ENCODE measurements at places on chromosomes 6 and 20.

DNA sequence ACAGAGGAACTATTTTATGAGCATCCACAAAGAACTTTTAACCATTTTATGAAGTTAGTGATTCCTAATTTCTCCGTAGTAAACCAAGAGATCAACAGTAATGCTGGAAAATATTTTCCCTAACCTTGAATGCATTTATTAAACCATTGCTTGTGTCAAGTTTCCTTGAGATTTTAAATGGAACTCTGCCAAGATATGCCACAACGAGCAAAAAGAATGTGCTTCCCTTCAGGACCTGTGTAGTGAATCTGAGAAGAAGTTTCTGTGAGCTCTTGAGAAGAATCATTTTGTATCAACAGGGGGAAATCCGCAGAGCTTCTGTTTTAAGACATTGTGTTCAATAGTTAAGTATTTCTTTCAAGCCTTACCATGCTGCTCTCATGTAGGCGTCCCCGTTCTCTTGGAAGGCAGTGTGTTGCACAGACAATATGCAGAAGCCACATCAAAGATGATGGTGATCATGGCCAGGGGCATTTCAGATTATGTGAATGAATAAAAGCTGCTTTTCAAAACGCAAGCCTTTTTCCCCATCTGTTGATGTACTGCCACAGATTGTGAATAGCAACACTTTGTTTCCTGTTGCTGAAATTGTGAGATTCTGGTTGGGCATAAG is 439.8 kb downstream of the BMP2 start:
- DNase-seq, result no peak

DNA sequence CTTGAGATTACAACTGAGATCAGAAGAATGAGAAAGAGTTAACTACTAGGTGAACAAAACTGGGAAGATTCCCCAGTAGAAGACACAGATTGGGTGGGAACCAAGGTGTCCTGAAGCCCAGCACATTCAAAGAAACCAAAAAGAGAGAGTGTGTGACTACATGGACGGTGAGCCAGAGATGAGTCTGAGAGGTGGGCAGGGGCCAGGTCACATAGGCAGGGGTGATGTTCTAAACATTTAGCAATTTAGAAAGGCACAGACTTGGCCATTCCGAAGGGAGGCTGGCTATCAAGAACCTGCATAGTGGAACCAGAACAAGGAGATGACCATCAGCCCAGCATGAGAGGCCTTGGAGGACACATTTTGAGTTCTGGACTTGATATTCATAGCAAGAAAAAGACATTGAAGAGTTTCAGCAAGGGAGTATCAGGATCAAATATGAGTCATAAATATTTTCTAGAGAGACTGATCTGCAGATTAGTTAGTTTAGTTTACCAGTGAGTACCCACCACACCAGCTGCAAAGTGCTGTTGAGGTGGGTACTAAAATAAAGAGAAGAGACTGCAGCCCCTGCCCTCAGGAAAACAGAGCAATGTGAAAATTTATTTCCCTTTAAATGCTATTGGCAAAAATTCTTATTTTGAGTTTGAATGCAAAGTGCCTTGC is 340.5 kb upstream of the PRDM1 start:
- no peak for DNase-seq

- no peak for DNase-seq
These were observed 25.5 kb downstream of the COL11A2 start for GRCh38 chr6:33166811-33167210.

GRCh38 chr6:136306466-136306865 is 16.8 kb upstream of the BCLAF1 start:
- DNase-seq, result no peak

DNA sequence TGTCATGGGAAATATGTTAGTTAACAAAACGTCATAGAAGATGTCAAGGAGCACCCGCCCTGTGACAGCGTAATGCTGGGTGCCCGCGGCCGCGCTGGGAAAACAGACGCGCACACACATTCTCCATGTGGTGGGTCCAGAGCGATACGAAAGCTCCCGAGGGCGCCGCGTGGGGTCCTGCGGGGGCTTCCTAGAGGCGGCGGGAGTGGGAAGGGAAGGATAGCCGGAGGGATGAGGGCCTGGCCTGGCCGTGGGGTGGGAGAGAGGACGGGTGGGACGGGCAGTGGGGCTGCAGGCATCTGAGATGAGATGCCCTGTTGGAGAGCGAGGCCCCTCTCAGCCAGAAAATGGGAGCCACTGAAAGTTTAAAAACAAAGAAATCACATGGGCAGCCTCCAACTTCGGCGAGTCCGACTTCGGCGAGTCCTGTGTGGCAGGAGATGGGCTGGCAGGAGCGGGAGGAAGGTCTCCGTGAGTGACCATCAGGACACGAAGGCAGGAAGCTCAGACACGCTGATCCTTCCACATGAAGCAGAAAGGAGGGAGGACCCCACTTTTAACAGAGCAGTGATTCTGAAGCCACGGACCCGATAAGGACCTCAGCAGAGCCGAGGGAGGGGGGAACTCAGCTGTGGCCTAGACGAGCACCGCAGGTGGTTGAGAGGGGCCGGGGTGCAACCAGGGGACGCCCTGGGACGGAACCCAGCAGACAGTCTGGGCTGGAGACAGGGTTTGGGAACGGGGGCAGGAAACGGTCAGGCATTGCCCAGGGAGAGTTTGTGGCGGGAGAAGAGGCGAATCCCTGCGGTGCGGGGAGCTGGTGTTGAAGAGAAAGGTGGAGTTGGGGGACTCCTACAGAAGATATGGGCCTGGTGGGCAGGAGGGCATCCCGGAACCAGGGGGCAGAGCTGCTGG is 114.1 kb upstream of the FRMD1 start:
- DNase-seq, result no peak

DNA sequence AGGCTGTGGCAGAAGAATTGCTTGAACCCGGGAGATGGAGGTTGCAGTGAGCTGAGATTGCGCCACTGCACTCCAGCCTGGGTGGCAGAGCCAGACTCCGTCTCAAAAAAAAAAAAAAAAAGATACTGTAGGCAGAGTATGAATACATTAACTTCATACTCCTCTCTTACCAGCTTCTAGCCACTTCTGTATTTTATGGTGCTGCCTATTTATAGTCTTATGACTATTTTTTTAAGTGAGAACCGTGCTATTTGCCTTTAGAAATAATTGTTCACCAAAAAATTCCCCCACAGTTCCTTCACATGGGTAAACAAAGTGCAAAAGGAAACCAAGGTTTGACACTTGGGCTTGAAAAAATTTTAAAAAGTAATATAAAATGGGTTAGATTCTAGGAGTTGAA is 1.5 kb upstream of the SNRNP48 start:
- DNase-seq, result no peak

DNA sequence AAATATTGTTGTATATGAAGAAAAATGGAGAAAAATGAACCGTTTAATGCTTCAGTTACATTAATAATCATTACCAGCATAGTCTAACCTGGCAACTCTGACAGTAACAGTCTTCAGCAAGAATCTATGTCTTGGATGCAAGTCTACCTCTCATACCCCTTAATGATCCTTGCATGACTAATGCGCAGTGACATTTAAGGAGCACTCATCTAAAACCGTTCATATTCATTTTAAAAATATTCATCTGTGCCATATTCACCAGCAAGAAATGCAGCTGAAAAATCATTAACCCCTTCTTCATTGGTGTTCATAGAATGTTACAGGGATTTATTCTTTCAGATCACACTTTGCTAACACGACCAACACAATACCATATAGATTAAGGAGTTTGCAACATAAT is 227.2 kb upstream of the ASCC3 start:
- no peak for DNase-seq

GRCh38 chr20:30168025-30168799 is 1089.3 kb upstream of the DEFB115 start:
- no peak for DNase-seq

DNA sequence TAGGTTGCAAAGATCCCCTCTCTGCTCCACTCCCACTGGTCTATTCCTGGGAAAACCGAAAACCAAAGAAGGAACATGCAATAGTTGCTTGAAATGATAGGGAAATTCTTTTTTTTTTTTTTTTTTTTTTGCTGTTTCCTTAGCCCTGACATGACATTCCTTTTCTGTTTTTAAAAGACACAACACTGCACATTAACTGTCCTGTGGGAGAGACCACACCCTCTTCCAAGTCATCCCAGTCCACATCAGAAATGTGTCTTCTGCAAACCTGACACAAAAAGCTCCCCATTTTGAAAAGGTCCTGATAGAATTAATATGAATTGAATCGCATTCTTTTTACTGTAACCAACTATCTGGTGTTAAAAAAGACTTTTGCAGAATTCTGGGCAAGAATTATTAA is 43.4 kb upstream of the RIPOR2 start:
- DNase-seq, result no peak

DNA sequence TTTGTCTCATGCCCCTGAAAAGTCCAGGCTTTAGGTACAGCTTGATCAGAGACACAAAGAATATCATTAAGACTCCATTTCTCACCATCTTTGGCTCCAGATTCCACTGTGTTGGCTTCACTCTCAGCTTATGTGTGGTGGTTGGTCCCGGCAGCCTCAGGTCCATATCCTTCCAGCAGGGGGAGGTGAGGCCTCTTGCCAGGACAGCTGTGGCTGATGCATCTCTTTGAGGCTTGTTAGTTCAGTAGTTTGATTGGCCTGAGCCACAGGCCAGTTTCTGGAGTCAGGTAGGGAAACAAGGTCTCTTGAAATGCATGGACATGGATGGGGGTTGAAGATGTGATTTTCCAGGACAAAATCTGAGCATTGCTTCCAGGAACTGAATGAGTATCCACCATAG is 62.4 kb downstream of the JAG1 start:
- DNase-seq, result peak; percentile 45

- no peak for DNase-seq
These were observed 43.1 kb downstream of the RBM38 start for GRCh38 chr20:57434390-57434700.

GRCh38 chr6:112030206-112030960 is 23.5 kb upstream of the CCN6 start:
- no peak for DNase-seq

- DNase-seq, result no peak
These were observed 69.7 kb upstream of the TBC1D7 start for GRCh38 chr6:13398069-13398381.

DNA sequence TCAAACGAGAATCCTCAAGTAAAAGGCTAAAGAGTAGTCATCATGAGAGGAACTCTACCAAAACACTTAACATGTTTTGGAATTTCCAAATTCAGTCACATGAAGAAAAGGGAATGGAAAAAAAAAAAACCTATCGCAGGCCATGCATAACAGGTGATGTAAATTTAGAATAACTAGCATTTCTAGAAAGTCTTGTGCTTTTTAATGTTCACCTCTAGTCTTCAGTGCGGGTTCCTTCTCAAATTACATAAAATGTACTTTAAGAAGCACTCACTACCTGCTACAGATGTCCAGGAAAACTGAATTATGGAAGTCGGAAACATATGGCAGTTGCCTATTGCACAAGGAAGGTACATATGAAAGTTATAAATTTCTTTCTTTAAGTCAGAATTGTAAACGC is 6.1 kb upstream of the TBX18 start:
- DNase-seq, result no peak

GRCh38 chr20:59814840-59815340 is 118.5 kb downstream of the SYCP2 start:
- DNase-seq, result no peak

DNA sequence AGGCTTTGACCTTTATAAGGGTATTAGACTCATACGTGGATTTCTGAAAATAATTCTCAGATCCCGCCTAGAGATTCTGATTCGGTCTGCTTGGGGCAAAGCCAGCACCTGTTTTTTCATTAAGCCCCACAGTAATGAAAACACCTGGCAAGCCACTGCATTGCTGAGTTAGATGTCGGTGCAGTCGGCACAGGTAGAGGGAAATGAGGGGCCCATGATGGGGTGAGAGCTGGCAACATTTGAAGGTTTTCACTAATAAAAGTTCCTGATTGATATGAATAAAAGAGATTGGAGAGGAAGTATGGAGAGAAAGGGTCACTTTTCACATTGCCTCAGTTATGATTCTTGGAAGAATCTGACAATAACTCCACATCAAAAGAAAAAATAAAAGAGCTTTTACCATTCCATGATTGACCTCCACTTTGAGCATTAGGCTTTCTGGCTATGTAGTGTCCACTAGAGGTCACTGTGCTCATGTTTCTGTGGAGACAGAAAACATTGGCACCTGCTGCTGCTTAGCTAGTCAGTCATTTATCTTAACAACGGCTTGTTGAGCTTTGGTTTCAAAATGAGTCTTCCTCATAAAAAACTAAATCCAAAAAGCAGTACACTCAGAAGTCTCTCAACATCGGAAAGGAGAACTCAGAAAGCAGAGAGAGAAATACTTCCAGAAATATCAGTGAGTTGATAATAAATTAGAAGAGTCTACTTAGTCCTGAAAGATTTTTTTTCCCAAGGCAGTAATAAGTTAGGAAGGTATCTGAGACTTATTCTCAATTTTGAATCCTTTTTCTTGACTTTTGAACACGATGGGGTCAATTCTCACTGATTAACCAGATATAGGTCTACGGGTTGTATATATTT is 53.3 kb upstream of the KLHL31 start:
- DNase-seq, result peak; percentile 48

- DNase-seq, result no peak
These were observed 4.9 kb downstream of the SDCBP2 start for GRCh38 chr20:1323830-1324597.
